Glutamatergic neuron (in vitro differentiated cells): ENCODE measurements at places on chromosomes 13 and 19. TPM values are rescaled to one million over a fixed set of nuclear protein-coding genes. Genes with fewer than 3 reads are reported as not detected.

The SPTBN4 gene
- total RNA-seq, result 161 TPM

The NLRP4 gene
- total RNA-seq, result not detected

The KIR3DL1 gene
- total RNA-seq, result not detected

The SLITRK6 gene
- total RNA-seq, result 0.10 TPM

The TBC1D17 gene
- 56.8 TPM for total RNA-seq

The CYTH2 gene
- 233 TPM for total RNA-seq

The SERTM1 gene
- 0.88 TPM for total RNA-seq

The BRME1 gene
- 4.6 TPM for total RNA-seq

The LGALS14 gene
- not detected for total RNA-seq

The MEIOSIN gene
- not detected for total RNA-seq

The FXYD7 gene
- 22.3 TPM for total RNA-seq

The DCT gene
- 0.07 TPM for total RNA-seq

- no peak for DNase-seq
These were observed 104.7 kb downstream of the MYCBP2 start for GRCh38 chr13:77222000-77222690.

- no peak for DNase-seq
These were observed 647 bp upstream of the ELF1 start for GRCh38 chr13:41019578-41020347.

DNA sequence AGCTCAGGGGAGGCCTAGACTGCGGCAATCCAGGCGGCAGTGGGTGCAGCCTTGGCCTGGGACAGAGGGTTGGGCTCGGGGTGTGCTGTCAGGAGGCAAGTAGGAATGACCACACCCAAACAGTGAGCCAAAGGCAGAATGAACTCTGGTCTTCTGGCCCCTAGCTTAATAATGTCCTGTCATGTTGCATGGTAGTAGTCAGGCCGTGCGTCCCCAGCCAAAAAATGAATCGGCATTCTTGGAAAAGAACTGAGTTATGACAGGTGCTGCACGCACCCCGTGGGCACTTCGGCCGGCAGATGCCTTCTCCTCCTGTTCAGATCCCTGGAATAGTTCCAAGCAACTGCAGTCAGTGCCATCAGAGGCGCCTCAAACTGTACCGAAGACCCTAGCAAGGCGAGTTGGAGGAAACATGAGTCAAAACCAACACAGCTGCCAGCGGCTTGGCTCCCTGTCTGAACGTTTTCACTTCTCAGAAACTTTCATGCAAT is 55.9 kb downstream of the ATP7B start:
- DNase-seq, result no peak

- no peak for DNase-seq
These were observed 22.2 kb upstream of the LRP3 start for GRCh38 chr19:33171916-33172359.

- DNase-seq, result no peak
These were observed 208.3 kb upstream of the STARD13 start for GRCh38 chr13:33493672-33494365.

DNA sequence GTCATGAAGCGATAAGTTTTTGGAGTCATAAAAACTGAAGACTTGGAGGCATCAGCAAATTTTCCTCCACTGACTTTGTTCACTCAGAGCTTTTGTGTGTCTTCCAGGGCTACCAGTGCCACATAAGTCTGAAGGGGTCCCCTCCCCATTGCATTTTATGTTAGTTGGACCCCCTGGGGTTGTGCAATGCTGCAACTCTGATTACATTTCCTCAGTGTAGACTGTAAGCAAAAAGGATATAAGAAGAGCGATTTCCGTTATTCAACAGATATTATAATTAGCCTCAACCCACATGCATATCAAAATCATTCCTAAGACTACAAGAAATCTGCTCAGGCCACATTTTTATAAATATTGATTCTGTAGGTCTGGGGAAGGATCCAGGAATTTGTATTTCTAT is 324.0 kb downstream of the TDRD3 start:
- no peak for DNase-seq

DNA sequence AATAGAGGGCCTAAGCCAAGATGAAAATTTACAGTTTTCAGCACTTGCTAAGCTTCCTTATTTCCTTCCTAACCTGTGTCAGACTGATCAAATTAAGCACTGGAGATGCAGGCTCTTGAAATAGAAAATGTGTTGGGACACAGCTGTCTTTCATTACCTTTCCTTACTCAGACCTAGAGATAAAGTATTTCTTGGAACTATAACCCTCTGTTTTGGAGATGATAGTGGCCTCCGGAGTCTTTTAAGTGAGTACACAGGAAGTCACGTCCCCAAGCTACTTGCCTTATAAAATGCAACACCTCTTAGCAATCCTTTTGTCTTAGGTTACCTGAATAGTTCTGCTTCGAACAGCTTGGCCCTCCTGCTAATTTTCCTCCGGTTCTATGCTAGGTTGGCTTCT is 12.4 kb upstream of the AKAP11 start:
- no peak for DNase-seq

DNA sequence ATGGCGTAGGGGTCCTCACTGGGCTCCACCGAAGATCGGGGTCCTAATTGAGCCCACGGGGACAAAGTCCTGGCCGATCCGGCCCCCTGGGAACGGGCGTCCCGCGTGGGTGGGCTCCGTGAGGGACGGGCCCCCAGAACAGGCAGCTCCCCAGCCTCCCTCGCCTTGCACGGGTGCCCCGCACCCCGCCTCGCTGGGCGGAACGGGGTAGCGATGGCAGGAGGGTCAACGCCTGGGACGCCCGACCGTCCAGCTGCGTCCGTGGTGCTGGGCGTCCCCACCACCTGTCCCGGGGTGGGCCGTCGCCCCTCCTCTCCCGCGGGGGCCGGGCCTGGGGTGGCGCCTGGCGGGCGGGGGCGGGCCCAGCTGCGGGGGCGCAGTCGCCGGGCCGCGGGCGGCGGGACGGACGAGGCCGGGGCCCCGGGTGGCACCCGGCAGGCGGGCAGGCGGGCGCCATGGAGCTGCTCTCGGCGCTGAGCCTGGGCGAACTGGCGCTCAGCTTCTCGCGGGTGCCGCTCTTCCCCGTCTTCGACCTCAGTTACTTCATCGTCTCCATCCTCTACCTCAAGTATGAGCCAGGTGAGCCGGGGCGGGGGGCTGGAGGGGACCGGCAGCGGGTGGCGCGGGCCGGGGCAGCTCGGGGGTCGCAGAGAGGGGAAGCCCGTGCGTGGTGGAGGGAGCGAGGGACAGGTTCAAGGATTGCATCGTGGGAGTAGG is at the start of gene TMEM38A:
TSS of gene TMEM38A (plus strand) at position 377 of the 717 bp plus-strand sequence. CDS start at position 456, 79 bp downstream.
- DNase-seq, result peak; percentile 54

- DNase-seq, result no peak
These were observed 4.1 kb downstream of the ETHE1 start for GRCh38 chr19:43522929-43523328.

DNA sequence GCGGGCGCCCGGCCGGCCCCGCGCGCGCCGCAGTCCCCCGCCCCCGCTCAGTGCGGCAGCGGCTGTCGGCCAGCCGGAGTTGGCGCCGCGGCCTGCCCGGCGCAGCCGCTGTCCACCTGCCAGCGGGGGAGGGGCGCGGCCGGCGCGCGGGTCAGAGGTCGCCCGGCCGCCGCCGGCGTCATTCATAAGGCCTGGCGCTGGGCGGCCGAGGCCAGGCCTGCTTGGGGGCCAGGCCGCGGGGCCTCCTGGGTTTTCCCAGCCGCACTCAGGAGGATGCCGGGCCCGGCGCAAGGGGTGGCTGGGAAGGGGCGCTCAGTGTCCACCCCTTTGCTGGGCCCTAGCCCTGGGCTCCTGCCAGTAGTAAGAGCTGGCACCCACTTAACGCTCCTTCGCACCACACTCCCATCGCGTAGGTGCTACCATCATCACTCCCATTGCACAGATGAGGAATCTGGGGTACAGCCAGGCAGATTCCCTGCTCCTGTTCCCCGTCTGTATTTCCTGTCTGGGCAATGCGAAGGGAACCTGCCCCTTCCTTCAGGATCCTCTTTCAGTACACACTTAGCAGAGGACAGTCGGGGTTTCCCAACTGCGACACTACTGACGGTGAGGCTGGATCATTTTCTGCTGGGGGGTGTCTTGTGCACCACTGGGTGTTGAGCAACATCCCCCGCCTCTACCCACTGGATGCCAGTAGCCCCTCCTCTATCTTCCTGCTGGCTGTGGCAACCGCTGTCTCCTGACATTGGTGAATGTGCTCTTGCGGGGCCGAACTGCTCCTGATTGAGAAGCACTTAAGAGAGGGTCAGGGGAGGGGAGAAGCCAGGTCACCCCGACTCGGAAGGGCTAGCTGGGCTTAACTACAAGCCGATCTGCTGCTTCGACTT is 846 bp upstream of the PRKACA start:
- DNase-seq, result peak; percentile 25

DNA sequence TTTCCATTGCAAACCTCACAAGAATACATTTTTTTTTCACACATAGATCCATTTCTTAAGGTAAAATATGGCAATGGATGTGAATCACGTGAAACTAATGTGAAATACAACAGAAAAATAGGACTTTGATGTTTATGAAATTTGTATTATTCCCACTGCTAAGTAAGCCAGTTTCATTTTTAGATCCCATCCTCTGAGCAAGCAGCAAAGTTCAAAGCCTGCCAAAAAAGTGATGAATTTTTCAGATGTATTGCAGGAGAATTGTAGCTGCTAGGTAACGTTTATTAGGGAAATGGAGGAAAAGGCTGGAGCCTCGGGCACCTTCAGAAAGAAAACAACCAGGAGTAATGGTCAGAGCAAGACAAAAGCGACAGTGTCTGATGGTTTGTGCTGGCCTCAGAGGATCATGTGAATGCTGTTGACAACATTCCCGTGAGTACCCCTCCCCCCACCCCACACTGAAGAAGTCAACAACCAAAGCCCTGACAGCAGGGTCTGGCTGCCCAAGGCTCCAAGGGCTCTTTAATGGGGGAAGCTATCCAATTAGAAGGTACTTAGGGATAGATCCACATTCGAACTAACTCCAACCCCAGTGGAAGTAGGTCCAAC is 95.5 kb downstream of the OXGR1 start:
- peak; percentile 31 for DNase-seq

DNA sequence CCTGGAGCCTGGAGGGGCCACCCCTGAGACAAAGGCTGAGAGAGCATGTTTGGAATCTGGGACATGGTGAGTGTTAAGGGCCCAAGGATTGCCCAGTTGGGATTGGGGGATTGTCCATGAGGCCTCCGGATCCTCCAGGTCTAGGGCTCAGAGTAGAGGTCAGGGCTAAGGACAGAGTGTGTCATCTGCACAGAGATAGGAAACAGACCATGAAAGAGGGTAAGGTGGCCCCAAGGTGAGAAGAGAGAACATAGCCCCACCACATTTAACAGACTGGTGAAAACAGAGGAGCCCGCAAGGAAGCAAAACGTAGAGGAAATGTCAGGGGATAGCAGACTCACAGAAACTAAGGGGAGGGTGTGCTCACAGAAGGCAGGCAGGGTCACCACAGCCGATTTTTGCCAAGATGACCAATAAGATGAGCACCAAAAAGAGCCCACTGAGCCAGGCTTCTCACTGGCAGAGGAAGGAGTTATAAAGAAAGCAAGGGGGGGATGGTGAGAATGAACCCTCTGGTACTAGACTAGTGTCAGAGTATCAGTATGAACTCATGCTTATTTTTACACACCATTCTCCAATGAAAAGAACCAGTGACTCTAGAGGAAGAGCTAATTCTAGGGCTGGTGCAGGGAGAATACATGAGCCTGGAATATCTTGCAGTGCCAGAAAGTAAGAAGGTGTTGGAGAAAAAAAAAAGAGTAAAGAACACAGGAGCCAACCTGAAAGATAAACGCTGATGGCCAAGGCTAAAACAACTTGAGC is 17.5 kb downstream of the DYRK1B start:
- DNase-seq, result no peak
